ENCODE measurements at places on chromosomes 7 and 10.

DNA sequence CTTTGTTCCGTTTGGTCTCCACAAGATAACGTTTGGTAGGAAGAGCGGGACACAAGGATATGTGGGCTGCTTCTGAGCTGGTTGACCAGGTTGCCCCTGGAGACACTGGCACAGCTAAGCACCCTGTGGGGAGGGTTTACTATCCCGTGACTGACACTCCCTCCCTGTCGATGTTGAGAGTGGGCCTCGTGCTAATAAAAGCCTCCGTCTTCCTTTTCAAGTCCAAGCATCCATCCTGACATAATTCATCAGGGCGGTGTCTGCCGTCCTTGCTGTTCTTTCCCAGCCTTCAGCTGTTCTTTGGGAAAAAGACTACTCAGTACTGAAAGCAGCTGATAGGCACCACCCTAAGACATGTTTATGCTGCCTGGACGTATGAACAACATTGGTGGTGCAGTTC, 49.6 kb downstream of the SHH start:
- no peak for DNase-seq

GRCh38 chr10:43343126-43343525, 28.3 kb upstream of the FXYD4 start:
- DNase-seq: no peak

GRCh38 chr10:4503076-4503475, 322.9 kb upstream of the AKR1E2 start:
- DNase-seq: no peak

DNA sequence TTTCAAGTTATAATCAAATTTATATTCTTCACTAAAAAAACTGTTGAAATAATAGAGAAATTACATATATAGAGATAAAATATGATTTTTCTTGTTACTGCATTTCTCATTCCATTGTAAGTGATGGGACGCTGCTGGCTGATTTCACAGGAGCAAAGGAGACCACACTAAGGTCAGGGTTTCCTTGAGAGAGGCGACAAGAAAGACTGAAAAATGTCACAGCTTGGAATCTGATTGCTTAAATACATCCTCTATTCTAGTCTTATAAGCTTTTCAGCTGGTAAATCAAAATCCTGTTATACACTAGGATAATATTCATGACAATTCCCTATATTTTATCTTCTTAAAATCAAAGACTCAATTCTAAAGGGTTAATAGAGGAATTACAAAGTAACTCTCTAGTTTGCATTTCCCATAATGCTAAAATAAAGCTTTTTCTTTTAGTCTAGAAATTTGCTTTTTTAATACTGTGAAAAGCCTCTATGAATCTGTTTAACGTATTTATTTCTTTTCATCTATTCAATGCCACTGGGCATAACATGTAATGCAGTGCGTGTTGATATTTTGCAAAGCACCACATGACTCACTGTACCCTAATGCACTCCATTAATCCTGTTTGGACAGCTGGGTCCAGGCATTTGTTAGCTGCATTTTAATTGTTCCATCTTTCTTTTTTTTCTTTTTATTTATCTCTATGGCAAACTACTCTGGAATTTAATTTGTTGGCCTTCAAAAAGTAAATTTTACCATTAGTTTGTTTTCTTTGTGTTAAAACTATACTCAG, 81.7 kb downstream of the RNF32 start:
- no peak for DNase-seq

GRCh38 chr7:125423458-125424155, 494.0 kb upstream of the POT1 start:
- DNase-seq: no peak

All from hematopoietic multipotent progenitor cell treated with erythropoietin and hydrocortisone succinate and interleukin-3 and kit ligand, for 17 days (in vitro differentiated cells).